DMS153 (cell line): ENCODE measurements at places on chromosomes 6 and 20.

- DNase-seq: no peak
Measured at GRCh38 chr6:21193790-21194475, 399.6 kb upstream of the SOX4 start.

DNA sequence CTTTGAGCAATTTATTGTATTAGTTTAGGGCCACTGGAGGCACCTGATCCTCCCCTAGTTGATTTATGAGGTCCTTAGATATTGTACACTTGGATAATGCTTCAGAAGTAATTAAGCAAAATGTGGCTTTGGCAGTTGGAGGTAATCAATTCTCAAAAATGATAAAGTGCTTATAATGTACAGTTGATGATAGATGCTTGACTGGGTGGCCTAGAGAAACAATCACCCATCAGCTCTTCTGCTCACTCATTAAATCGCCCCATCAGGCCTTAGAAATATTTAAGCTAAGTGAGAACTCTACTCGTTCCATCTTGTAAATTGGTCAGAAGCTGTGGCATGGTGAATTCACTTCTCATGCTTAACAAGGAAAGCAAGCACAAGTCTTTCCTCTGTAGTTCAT lies 349.9 kb downstream of the SAMD5 start:
- no peak for DNase-seq

GRCh38 chr6:100382767-100383195 lies 81.9 kb downstream of the SIM1 start:
- no peak for DNase-seq

- no peak for DNase-seq
Measured at GRCh38 chr20:32132911-32133549, 23.5 kb downstream of the TM9SF4 start.

DNA sequence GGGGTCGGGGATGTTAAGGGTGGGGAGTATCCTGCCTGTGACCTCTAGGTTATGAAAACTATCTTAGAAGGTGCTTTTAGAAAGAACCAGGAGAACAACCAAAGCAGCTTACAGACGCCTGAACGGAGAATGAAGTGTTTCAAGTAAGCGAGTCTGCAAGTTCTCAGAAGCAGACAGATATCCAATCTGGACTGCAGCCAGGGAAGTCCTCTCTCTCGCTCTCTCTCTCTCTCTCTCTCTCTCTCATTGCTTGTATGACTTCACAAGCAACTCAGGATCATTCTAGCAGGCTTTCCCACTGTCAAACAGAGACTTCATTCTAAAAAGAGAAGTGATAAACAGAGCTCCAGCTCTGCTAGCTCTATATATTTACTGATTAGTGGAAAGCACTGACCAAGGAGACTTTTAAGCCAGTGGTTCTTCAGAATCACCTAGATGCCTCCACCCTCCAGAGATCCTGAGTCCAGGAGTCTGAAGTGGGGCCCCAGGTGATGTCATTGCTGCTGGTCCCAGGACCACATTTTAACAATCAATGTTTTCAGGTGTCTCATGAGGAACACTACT lies 6.0 kb downstream of the TCF21 start:
- DNase-seq: no peak

DNA sequence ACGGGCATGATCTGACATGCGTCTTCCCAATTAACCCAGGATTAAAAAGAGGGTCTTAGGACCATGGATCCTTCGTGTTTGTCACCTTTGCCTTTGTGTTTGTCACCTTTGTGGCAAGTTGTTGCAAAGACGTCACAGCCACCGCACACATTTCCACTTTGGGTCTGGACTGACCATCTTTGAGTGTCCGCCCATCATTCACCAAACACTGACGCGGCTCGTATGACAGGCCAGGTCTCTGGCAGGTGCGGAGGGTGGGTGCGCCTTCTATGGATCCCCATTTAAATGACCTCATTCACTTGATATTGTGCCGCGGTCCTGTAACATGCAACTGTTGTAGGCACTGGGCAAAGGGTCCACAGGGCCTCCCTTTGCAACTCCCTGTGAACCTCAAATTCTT lies 404.1 kb downstream of the TAF4 start:
- DNase-seq: no peak

DNA sequence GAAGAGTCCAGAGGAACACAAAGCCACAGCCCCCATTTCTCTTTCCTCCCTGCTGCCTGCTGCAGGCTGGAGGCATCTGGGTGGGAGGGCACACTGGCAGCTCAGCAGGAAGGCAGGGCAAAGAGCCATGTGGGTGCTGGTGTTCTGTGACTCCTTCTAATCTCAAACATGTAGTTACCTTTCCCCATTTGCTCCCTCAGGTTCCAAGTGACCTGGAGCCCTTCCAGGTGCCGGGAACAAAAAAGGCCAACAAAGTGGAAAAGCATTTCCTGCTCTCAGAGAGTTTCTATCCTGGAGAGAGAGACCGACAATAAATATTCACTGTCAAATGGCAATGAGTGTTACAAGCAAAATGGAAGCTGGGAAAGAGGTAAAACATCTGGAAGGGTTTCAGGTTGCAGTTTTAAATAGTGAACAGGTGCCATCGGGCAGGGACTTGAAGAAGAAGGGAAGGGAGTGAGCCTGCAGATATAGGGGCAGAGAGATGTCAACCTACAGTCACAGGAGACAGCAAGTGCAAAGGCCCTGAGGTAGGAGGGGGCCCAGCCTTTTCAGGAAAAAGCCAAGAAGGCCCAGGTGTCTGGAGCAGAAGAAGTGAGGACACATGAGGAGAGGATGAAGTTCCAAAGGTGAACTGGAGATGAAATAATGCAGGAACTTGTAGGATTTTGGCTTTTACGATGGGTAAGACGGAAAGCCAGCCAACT lies 43.6 kb upstream of the IYD start:
- DNase-seq: peak; percentile 18

GRCh38 chr20:59351157-59352040 lies 51.0 kb downstream of the EDN3 start:
- no peak for DNase-seq

- DNase-seq: no peak
Measured at GRCh38 chr20:50245498-50246366, 55.1 kb downstream of the CEBPB start.

GRCh38 chr20:51095633-51096521 lies 73.0 kb upstream of the KCNG1 start:
- peak; percentile 10 for DNase-seq

GRCh38 chr6:140684776-140685550 lies 1310.5 kb upstream of the CITED2 start:
- peak; percentile 80 for DNase-seq

DNA sequence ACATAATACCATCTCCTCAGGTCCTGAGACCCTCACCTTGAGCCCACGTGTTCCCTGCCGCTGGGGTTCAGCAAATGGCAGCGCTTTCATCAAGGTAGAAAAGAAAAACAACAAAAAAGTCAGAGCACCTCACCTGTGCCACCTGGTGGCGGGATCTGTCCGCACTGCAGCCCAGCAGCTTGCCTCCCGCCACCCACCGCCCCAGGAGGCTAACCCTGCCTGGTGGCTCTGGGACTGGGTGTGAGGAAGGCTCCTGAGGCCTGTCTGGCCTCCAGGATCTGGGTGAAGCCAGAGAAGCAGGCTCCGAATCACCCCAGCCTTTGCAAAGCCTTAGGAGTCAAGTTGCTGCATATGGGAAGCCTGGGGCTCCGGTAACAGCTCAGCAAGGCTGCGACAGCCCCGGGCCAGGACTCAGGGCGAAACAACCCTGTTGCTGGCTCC lies 270.8 kb downstream of the BMP7 start:
- no peak for DNase-seq

GRCh38 chr6:111070105-111071005 lies 16.9 kb upstream of the SLC16A10 start:
- peak; percentile 91 for DNase-seq

DNA sequence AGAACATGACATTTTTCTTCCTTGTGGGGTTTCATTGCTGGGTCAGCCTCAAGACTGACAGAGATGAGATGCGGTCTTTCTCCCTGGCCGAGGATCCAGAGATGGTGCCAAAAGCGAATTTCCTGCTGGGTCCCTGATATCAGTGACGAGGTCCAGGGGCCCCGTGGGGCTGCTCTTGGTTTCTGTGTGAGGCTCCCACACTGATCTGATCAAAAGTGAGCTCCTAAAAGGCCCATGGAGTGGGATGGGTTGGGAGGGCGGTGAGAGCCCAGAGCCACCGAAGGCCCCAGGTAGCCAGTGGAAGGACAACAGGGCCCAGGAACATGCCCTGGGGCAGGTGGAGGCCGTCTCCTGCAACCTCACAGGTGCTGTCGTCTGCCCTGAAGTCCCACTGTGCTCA lies 208.4 kb upstream of the CDH4 start:
- DNase-seq: no peak

DNA sequence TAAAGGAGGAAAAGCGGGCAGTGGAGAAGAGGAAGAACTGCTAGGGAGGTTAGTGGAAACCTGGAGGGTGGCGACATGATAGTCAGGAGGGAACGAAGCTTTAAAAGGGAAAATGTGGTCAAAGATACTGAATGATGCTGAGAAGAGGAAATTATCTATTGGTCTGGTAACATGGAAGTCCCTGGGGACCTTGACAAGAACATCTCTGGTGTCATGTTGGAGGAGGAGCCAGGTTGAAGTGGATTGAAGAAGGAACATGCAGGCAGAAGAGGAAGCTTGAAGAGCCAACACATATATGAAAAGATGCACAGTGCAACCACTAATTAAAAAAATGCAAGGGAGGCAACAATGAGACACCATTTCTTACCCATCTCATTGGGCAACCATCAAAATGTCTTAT lies 251.9 kb upstream of the RNF24 start:
- no peak for DNase-seq

DNA sequence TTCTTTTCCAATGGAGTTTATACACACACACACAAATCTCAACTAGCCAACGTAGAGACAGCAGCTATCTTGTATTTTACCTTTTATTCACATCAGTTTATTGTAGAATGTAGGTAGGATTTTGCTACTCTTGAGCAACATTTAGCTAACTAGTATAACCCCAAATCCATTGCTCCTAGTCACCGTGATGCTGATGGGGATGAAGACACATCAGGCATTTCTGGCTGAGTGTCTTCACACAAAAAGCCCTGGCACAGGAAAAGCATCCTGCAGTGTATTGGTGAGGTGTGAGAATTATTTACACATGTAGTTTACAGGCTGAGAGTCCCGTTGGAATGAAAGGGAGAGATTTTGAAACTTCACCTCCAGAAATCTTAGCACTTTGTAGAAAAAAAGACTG lies 65.9 kb upstream of the FBXL4 start:
- no peak for DNase-seq

DNA sequence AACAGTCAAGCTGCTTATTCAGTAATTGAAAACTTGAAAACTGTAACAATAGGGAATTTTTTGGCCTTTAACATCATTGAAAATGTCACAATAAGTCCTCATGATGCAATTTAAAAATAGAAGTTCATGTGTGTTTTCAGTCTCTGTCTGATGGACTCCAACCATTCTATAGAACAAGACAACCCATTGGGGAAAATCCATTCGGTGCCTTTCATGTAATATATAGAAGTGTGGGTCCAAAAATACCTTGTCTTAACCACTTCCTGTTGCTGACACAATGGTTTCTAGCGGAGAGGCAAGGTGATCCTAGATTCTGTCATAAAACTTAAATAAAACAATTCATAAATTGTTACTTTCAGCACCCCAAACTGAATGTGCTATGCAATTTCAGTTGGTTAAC lies 1131.3 kb upstream of the MAP3K7 start:
- DNase-seq: no peak

GRCh38 chr20:34824026-34824425 lies 1.4 kb downstream of the NCOA6 start:
- no peak for DNase-seq

GRCh38 chr6:34596798-34597197 lies 40.7 kb upstream of the SPDEF start:
- no peak for DNase-seq

GRCh38 chr6:7939184-7939863 lies 28.7 kb upstream of the TXNDC5 start:
- DNase-seq: no peak

- DNase-seq: no peak
Measured at GRCh38 chr6:152461556-152461955, 175.6 kb downstream of the SYNE1 start.
